Natural killer cell treated with Interleukin-12 subunit alpha and Interleukin-12 subunit beta and Interleukin-15 and Interleukin-18, amount 100 ng/mL, for 72 hours (primary cell): ENCODE measurements at places on chromosomes 2 and 18.

DNA sequence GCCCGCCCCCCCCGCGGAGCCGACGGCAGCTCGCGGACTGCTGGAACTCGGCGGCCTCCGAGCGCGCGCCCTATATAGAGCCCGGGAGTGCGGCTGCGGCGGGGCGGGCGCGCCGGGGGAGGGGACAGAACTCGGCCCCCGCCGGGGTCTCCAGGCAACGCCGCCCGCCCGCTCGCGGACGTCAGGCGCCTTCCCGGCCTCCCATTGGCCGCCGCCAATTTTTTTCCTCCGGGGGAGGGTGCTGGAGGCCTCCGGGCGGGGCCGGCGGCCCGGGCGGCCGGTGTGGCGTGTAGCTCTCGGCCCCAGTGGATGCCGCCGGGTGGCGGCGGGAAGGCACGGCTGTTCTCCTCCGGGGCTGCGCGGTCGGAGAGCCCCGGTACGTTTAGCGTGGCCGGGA, at the start of gene ZFP36L2:
Gene ZFP36L2, minus strand, starts transcription at position 49 of the 397 bp plus-strand sequence. CDS start 291 bp downstream, outside the sequence.
- peaks cover 10% of the 10 kb centered on the region for H3K36me3 ChIP-seq
- peak within 1 kb of the TSS; percentile 85 for H3K27ac ChIP-seq
- peak within 1 kb of the TSS; percentile 84 for H3K4me3 ChIP-seq
- peak; percentile 96 for DNase-seq
- H3K27me3 ChIP-seq: no peaks in the 10 kb centered on the region

DNA sequence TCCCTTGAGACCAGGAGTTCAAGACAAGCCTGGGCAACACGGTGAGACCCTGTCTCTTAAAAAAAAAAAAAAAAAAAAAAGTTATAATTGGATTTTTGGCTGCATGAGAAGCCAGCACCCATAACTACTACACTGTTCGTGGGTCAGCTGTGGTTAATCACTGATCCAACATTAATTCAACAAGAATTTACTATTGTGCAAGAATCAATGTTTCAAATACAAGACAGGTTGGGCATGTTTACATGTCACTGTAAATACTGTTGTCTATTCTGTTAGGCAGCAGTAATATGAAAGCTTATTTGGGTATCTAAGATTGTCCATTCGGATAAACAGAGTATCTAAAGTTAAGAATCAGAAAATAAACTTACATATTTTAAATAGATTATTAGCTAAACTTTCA, 62.3 kb downstream of the ESCO1 start:
- H3K27me3 ChIP-seq: no peaks in the 10 kb centered on the region
- H3K4me1 ChIP-seq: peaks cover 4% of the 10 kb centered on the region
- H3K4me3 ChIP-seq: no peak overlapping the region
- no peak for DNase-seq
- peaks cover 6% of the 10 kb centered on the region for H3K36me3 ChIP-seq
- no peak overlapping the region for H3K27ac ChIP-seq

DNA sequence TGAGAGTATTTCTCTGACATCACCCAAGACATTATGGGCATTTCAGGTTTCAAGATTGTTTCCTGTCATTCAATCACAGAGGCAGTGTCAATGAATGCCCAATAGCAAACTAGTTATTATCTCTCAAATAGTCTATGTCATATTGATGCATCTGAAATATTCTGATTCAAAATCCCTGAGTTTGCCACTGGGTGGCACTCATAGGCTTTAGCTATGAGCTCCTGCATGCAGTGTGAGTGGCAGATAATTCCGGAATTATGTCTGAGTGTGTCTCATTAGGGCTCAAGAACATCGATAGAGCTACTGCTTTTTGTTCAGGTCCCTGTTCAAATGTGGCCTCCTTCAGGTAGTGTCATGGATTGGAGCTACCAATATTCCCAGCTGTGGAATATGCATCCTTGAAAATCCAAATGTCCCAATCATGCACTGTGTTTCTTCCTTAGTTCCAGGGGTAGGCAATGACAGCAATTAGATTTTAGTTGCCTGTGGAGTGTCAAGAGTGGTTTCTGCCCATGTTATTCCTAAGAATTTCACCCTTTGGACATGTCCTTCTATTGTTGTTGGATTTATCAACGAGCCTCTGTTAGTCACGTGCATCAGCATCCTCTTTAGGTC, 7.8 kb upstream of the OR6B3 start:
- H3K4me3 ChIP-seq: no peak overlapping the region
- DNase-seq: no peak
- no peaks in the 10 kb centered on the region for H3K36me3 ChIP-seq
- no peaks in the 10 kb centered on the region for H3K4me1 ChIP-seq
- H3K27me3 ChIP-seq: peaks cover 28% of the 10 kb centered on the region

GRCh38 chr18:39421276-39421675, 1855.7 kb upstream of the CELF4 start:
- no peak overlapping the region for H3K4me3 ChIP-seq
- no peaks in the 10 kb centered on the region for H3K4me1 ChIP-seq
- peaks cover 12% of the 10 kb centered on the region for H3K36me3 ChIP-seq
- H3K27me3 ChIP-seq: no peaks in the 10 kb centered on the region
- no peak for DNase-seq
- H3K27ac ChIP-seq: no peak overlapping the region

DNA sequence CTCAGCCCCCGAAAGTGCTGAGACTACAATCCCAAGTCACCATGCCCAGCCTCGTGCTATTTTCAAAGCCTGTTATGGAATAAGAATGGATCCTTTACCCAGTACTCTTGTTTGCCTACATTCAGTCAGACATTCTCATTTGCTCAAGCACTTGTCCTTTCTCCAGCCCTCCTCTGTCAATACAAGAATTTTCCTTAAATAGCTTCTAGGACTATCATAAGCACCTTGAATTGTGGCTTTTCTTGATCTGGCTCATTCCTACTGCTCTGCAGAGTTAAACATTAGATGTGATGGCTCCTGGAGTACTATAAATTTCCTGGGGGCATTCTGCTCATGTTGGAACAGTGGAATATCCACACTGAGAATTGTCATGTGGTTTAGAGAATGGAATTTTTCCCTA, 506.1 kb downstream of the ARHGAP15 start:
- peaks cover 35% of the 10 kb centered on the region for H3K36me3 ChIP-seq
- peaks cover 7% of the 10 kb centered on the region for H3K4me1 ChIP-seq
- H3K4me3 ChIP-seq: no peak overlapping the region
- no peak for DNase-seq
- no peak overlapping the region for H3K27ac ChIP-seq

DNA sequence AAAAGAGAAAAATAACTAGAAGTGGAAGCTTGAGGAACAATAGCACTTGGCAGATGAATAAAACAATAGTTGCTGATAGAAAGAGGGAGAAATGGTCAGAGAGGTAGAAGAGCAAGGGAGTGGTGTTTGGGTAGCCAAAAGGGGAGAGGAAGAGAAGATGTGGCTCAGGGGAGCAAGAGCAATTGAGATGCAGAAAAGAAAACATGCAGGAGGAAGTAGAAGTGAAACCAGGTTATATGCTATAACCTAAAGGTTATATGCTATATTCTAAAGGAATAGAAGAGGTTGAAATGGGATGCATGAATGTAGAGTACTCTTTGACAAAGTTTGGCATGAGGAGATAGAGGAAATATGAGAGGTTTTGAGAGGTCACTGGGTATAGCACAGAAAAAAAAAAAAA, 759.5 kb downstream of the SATB2 start:
- H3K4me3 ChIP-seq: no peak overlapping the region
- H3K27ac ChIP-seq: no peak overlapping the region
- H3K4me1 ChIP-seq: no peaks in the 10 kb centered on the region
- H3K36me3 ChIP-seq: no peaks in the 10 kb centered on the region
- DNase-seq: no peak
- no peaks in the 10 kb centered on the region for H3K27me3 ChIP-seq
